Activated T-helper 2 cell treated with anti-CD3 and anti-CD28 coated beads, Interferon-gamma antibody, Interleukin-2, Interleukin-4, amounts not matched to agents 10 μg/mL and 5 μg/mL and 100 μg/mL, durations not matched to agents 14 hours and 24 hours and 36 hours (primary cell): ENCODE measurements at places on chromosomes 6 and 20. TPM values are rescaled to one million over a fixed set of nuclear protein-coding genes. Genes with fewer than 3 reads are reported as not detected.

RBM12 gene
- total RNA-seq = 147 and 148 TPM in 2 replicates

- DNase-seq = no peak
Observed at GRCh38 chr20:50172347-50173013, 18.1 kb upstream of the CEBPB start.

DNA sequence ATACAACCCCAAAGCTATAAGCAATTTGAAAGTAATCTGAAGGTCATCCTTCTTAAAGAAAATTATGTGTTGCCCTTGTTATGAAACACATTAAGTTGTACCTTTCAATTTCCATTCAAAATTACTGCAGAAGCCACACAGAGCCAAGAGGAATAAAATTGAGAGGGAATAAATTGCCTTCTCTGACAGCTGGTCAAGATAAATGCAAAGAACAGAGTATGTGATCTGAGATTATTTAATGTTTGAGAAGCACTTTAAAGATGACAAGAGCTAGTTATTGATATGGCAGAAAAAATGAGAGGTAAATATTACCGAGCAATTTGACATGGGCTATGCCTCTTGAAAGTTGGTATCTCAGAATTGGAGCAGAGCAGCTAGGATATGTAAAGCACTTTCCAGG is 61.6 kb downstream of the TRDN start:
- no peak for DNase-seq

- DNase-seq = no peak
Observed at GRCh38 chr20:9166153-9166780, 97.4 kb downstream of the PLCB4 start.

- DNase-seq = no peak
Observed at GRCh38 chr6:34672657-34673043, 23.9 kb downstream of the ILRUN start.

SNAP91 gene
- not detected in 2 replicates for total RNA-seq

GRCh38 chr6:25375125-25375524 is 96.0 kb downstream of the CARMIL1 start:
- DNase-seq = no peak

- no peak for DNase-seq
Observed at GRCh38 chr6:129494099-129494498, 215.9 kb downstream of the ARHGAP18 start.
